ENCODE measurements at places on chromosomes 7 and 10. TPM values are rescaled to one million over a fixed set of nuclear protein-coding genes. Genes with fewer than 3 reads are reported as not detected.

GRCh38 chr10:88793712-88794299 lies 8.7 kb upstream of the LIPM start:
- DNase-seq: no peak

- no peak for DNase-seq
These were observed 3.6 kb downstream of the GIMAP4 start for GRCh38 chr7:150570556-150571465.

DNA sequence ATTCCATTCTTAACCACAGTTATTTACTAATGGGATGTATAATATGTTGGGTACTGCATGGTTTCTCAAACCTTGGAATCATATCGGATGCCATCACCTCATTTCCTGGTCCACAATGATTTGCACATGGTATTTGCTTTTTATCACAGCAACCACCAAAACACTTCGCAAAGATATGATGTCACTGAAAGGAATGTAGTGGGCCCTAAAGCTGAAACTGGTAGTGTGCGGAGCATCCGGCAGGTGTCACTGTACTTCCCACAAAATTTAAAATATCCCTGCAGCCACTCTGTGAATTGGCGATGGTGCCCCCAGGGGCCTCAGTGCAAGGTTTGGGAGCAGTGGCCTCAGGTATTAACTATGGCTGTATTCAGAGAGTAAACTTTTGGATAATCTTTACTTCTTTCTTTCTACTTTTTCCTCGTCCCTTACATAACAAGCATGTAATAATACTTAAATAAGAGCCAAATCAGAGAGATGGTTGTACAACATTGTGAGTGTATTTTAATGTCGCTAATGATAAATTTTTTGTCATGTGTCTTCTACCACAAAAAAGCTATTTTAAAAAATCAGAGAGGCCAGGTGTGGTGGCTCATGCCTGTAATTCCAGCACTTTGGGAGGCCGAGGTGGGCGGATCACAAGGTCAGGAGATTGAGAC lies 66.2 kb downstream of the FAM241B start:
- no peak for DNase-seq

GRCh38 chr10:117662126-117662525 lies 119.6 kb downstream of the EMX2 start:
- no peak for DNase-seq

PIK3AP1 gene
- 26.9 TPM for total RNA-seq

KCND2 gene
- total RNA-seq: 2.6 TPM

ADAM22 gene
- total RNA-seq: 2.3 TPM

ZNF777 gene
- 8.5 TPM for total RNA-seq

Measured in breast epithelium (tissue), 4 donors.